ENCODE measurements at places on chromosomes 5 and 9.

- peak; percentile 3 for DNase-seq
These were observed 132.1 kb downstream of the AP3B1 start for GRCh38 chr5:78162253-78162862.

- DNase-seq, result no peak
These were observed 6.4 kb upstream of the TEX48 start for GRCh38 chr9:114688379-114688778.

DNA sequence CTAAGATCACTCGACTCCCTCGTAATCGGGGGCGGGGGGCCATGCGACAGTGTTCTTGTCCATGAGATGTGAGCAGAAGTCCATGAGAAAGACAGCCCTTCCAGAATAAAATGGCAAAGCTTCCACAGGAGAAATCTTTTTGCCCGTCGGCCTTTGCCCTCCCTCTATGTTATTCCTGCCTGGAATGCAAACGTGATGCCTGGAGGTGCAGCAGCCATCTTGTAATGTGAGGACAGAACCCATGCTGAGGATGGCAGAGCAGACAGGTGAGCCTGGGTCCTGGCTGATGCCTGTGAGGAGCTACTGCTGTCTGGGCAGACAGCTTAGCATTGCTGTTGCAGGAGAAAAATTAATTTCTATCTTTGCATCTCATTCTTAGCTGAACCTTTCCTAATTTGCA, 17.2 kb downstream of the MED10 start:
- DNase-seq, result no peak

DNA sequence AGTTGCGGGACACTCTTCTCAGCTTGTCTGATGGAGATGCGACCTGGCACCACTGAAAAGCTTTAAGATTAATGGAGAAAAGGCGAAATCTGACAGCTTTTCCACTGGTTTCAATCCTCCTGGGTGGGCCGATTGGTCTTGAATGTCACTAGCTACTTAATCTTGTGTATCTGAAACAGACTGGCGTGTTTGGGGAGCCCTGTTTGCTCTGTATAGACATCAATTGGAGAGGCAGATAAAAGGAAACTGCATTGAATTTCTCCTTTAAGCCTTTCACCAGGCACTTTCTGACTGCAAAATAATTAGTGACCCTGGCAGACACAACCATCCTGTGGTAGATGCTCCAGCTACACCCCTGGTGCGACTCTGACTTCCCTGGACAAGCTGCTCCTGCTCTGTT, 224.2 kb downstream of the NDUFS4 start:
- DNase-seq, result no peak

DNA sequence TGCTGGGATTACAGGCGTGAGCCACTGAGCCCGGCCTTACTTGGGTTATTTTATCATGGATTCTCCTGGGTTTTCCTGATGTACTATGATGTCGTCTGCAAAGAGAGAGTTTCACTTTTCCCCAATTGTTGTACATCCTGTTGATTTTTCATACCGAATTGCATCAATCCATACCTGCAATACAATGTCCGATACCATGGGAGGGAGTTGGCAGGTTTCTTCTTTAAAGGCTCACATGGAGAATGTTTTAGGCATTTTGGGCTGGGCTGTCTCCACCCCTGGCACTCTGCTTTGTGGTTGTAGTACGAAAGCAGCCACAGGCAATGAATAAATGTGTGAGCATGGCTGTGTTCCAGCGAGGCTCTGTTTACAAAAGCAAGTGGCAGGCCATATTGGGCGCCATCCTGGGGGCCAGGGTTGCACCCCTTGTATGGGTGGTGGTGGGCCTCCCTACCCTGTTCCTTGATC, 35.1 kb upstream of the EXOC3 start:
- DNase-seq, result no peak

DNA sequence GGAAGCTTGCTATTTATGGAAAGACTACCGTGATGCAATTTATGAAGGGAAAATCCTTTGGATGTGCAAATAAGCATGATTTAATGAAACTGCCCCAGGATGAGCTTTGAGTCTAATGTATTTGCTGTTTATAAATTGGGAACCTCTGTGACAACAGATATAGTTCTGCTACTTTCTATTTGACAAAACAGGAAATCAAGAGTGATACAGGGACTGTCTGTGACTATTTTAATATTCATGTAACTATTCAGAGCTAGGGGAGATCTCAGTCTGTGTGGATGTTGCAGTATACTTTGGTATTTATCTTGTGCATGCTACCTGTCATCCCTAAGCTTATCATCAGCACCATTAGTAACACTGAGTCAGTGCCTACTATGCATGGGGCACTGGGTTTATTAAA, 132.1 kb downstream of the PDZD2 start:
- DNase-seq, result no peak

GRCh38 chr9:124487260-124488182, 19.7 kb downstream of the NR5A1 start:
- DNase-seq, result no peak

GRCh38 chr5:35926389-35927051, 11.9 kb downstream of the CAPSL start:
- DNase-seq, result no peak

DNA sequence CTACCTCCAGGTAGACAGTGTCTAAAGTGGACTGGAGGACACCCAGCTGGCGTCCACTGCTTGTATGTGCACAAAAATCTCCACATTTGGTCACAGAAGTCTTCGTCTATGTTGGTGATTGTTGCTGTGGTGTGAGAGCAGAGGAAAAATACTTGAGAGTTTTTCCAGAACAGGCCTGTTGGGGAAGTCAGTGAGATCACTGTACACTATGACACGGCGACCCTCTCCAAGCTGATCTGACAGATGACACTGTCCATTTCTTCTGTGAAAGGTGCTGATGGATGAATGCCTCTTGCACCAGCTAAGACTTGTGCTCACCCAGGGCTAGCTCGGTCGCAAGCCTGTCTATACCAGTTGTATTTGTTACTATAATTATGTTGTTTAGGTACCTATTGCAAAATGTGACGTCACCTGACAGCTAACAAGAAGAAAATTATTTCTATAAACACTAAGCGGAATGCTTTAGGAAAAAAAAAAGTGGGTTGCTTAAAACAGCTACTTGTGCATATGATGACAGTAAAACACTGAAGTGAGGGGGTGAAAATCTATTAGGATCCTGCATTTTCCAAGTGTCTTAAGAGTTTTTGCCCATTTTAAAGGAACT, 142.3 kb downstream of the ROR2 start:
- no peak for DNase-seq

- no peak for DNase-seq
These were observed 19.1 kb downstream of the LHX3 start for GRCh38 chr9:136185596-136186366.

- DNase-seq, result peak; percentile 94
These were observed 1.3 kb upstream of the DUSP1 start for GRCh38 chr5:172772112-172772906.

- DNase-seq, result no peak
These were observed 94.7 kb downstream of the ELAVL2 start for GRCh38 chr9:23731353-23731752.

DNA sequence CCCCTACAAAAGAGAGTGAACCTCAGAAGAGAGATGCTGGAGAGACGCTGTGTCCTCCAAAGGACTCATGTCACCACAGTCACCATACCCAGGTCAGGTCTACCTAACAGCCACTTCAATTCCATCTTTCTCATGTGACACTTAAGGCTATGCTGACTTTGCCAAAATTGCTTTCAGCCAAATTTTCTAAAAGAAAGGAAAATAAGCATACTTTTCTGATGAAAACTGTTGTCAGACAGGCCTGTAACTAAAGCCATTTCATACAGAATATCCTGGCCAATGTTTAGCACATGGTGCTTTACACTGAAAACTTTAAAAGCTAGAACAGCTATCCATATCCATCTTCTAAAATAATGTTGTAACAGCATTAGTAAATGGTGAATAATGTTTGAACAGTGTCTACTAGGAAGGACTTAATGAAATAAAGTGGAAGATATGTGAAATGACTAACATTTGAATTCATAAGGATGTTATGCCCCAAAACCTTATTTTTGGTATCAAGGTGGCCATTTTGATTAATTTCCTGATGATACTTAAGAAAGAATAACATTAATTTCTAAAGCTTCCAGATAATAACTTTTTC, 97.2 kb downstream of the NFIB start:
- no peak for DNase-seq

DNA sequence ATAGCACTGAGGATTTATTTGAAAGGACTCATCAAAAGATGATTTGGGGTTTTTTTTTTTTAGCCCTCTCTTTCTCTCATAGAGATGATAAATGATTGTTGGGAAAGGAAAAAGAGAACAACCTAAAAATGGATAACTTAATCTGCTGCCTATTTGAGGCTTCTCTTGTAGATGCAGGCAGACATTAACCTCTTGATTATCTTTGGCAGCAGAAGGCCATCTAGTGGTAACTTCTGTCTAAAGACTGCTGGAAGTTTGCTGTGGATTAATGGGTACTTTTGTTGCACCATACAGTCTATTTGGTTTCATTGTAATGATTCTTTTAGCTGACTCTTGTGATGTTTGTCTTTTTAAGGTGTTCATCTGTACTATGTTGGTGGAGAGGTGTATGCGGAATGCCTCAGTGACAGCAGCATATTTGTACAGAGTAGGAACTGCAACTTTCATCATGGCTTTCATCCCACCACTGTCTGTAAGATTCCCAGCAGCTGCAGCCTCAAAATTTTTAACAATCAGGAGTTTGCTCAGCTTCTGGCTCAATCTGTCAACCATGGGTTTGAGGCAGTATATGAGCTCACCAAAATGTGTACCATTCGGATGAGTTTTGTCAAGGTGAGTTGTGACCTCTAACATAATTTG, 18.8 kb downstream of the SMIM32 start:
- no peak for DNase-seq

DNA sequence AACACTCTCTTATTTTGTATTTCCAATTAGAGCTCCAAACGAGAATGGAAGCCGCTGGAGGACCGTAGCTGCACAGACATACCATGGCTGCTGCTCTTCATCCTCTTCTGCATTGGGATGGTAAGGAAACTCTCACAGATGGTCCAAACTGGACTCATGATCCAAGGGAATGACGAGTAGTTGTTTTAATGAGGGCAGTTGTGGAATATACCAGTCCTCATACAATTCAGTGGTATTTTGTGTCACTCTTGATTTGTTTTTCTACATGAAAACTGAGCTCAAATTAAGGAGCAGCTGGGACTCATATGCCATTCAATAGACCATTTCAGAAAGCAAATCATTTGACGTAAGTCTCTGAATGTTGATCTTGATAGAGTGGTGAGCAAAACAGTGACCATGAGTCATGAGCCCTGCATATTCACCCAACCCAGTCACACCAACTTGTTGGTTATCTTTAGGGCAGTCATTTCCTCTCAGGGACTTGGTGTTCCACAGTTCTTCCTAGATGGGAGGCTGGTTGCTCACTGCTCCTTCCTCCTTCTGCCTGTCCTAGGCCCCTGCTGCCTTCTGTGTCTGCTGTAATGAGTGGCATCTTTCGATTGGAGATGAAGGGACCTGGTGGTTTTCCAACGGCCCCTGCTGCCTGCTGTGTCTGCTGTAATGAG, 54.9 kb downstream of the SLC44A1 start:
- DNase-seq, result peak; percentile 76

- DNase-seq, result no peak
These were observed 2.4 kb downstream of the ACTL7A start for GRCh38 chr9:108864446-108864845.

DNA sequence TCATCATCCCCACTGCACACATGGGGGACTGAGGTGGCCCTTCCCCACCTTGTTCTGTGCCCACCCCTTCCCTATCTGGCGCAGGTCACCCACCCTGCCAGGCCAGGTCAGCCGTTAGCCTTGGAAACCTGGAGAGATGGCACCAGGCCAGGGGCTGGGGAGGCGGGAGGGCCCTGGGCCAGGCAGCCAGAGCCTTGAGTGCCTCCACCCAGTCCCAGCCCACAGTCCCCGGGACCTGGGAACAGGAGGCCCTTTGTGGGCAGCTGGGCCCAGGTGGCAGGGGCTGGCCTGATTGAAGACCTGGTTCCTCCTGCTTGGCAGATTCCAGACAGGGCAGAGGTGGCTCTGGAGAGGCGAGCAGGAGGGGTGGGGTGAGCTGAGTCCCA, 70.6 kb downstream of the LRSAM1 start:
- DNase-seq, result no peak

DNA sequence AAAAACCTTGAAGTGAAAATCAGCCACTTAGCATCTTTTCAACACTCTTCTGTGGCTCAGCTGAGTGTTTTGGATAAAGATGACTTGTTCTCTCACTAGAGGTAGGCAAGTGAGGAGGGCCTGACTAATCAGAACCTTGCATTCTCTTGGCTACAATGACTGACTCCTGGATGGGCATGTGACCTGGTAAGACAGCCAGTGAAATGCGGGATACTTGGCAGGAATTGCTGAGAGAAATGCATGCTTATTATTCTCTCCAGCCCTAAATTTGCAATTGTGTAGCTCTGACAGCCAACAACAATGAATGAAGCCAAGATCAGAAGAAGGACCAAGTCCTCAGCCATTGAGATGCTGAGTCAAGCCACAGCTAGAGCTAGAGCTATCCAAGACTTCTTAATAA, 490.5 kb upstream of the ZNF608 start:
- no peak for DNase-seq

DNA sequence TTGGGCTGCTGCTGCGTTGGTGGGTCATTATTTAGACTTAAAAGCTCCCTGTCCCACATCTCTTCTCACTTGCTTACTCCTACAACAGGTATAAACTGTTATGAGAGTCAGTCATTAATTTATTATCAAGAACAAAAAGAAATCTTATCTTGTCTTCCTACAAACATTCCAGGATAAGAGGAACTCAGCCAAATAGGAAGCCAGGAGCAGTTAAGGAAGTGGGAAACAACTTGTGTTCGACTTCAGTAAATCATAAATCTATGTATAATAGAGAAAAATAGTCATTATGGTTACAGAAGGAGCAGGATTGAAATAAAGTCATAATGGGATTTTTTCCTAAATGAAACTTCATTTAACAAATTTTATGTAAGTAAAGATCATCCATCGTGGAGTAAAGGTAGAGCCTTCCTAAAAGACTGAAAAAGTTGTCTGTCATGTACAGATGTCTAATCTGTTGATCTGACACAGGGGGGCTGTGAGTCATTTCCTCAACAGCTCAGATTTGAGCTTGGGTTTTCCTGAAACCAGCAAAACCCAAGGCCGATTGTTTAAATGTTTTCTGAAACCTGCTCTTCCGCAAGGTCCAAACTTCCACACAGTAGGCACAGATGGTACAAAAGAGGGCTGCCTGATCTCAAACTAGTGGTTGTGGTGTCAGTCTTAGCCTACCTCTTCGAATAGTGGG, 25.3 kb upstream of the LRRTM2 start:
- DNase-seq, result peak; percentile 40

GRCh38 chr5:157519579-157520253, 55.9 kb downstream of the ADAM19 start:
- no peak for DNase-seq
